Urinary bladder (tissue), 4 donors: ENCODE measurements at places on chromosomes 3 and 15. TPM values are rescaled to one million over a fixed set of nuclear protein-coding genes. Genes with fewer than 3 reads are reported as not detected.

Gene SENP8
- 1.8 TPM for polyA plus RNA-seq

Gene DCUN1D1
- 22.4 TPM for polyA plus RNA-seq

Gene GOLGA6L7
- polyA plus RNA-seq, result not detected

Gene DPPA4
- not detected for polyA plus RNA-seq

Gene NTRK3
- polyA plus RNA-seq, result 10.6 TPM
